ENCODE measurements at places on chromosomes 2 and 18.

- no peak for DNase-seq
Measured at GRCh38 chr2:217877866-217878265, 124.9 kb downstream of the TNS1 start.

DNA sequence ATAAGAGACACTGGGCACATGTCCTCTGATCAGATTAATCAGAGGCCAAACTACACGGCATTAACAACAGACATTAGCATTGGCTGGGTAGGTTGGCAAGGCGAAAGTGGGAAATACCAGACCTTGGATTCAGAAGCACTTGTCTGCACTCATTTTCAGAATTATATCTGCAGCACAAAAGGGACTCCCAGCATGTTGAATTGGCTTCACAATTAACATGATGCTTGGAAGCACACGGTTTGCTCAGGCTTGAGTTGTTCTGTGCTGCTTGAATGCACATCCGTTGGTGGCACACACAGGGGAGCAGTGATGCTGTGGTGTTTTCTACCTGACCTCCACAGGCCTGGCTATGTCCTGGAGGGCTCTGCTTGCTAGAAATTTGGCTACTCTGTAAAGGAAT, 83.9 kb downstream of the ACTR3 start:
- no peak for DNase-seq

DNA sequence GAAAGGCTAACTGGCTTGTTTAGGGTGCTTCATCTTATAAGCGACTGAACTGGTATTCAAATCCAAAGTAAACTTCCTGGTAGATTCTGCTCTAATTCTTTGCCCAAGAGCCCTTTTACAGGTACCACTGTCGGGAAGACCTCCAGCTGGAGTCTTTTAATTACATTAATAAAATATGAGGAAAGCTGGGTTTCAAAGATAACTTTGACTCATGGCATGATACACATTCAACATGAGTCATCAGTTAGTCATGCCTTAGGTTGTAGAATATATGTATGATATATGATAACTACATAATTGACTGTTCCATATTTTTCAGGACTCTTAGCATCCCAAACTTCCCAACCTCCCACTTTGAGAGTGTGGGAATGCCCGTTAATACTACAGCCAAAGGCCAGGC, 32.3 kb downstream of the ZCCHC2 start:
- DNase-seq = no peak

GRCh38 chr2:97935719-97936161, 60.0 kb downstream of the TMEM131 start:
- DNase-seq = no peak

GRCh38 chr2:25831746-25832449, 46.4 kb downstream of the ASXL2 start:
- no peak for DNase-seq

DNA sequence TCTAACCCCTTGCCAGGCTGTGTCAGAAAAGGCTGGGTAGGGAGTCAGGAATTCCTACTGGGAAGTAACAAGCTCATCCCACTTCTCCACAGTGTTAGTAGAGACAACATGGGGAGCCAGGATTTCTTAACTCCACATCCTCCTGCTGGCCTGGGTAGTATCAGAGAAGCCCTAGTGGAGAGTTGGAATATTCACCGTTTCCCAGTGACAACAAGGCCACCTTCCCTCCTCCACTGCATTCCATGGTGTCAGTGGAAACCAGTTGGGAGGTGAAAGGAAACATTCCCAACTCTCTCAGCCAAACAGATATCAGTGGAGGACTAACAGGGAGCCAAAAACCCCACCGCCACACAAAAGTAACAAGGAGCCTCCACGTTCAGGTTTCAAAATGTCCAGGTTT, 41.2 kb downstream of the SRD5A2 start:
- DNase-seq = no peak

GRCh38 chr2:241788572-241788971, 11.9 kb downstream of the GAL3ST2 start:
- DNase-seq = no peak

- no peak for DNase-seq
Measured at GRCh38 chr2:136375017-136375901, 257.3 kb upstream of the CXCR4 start.

DNA sequence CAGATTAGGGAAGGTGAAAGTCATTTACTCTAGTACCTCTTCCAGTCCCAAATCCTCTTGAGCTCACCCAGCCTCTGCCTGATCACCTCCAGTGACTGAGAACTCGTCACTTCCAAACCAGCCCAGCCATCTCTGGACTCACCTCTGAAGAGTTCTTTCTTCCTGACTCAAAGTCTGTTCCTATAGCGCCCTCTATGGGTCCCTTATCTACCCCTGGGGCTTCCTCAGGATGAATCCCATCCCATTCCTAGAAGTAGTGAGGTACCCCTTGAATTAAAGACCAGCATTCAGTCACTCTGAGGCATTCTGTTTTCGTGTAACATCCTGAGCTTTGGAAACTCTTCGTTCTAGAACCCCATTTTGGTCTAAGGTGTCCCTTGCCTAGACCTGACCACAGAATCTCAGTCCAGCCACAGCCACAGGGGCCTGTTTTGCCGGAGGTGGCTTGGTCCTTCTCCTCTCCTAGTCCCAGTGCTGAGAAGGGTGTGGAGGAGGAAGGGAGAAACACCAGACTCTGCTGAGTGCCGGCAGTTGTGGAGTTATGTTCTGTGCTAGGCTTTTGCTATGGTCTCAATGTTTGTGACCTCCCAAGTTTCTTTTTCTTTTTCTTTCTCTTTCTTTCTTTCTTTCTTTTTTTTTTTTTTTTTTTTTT, 32.7 kb downstream of the SIX3 start:
- DNase-seq = no peak

DNA sequence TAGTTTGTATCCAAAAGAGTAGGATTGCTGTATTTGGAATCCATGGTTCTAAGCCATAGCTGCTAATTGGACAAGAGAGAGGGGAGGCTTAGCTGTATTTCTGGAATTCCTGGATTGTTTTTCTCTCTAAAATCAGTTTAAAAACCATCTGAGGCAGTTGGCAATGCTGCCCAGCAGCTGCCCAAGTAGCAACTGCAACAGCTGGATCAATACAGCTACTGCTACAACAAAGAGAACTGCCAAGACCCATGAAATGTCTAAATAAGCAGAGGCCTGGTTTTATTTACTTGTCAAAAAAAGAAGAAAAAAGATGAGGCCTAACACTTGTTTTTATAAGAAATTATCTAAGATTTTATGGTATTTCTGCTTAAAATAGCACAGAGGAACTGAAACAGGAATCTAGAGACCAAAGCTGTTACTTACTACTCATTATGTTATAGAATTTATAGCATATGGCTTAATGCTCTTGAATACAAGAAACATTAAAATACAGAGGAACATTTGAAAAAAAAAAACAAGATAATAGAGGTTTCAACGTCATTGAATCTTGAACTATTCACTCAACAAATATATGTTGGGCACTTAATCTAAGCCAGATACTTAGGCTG, 39.1 kb downstream of the TMEFF2 start:
- no peak for DNase-seq

DNA sequence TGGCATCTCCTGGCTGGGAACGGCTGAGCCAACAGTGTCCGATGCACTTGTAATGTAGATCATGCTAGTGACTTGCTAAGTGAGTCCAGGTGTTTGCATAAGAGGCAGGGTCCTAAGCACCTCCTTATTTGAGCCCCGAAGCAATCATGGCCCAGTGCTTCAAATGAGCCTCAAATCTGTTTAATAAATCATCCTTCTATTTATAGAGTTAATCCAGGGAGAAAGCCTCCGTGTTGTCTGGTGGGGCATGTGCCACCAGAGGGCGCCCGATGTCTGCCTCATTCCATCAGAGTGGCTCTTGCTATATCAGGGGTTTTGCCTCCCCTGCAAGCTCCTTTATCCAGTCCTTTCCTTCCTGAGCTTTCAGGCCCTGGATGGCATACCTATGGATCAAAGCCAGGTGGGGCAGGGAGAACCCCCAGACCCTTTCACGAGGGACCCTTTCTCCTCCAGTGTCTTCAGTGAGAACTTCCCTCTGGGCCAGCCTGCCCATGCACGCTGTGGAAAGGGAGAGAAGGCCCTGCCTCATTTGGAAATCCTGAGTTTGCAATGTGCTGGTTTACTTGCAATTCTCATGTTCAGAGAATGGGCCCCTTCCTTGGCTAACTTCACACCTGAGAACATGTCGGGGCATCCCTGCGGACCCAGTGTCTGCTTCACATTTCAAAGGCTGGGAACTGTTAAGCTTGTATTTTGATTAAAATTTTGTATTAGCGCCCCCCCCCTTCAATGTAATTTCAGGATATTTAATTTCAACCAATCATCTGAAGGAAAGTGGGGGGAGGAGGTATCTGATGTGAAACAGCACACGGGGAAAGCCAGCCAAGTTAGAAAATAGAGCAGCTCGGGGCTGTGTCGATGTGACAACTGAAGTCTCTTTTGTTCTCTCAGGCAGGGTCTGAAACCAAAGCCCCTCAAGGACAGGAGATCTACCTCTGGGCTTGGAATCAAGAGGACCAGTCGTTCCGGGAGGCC, 39.7 kb downstream of the RDH14 start:
- DNase-seq = peak; percentile 67

- no peak for DNase-seq
Measured at GRCh38 chr2:88919087-88919738, 227.7 kb downstream of the RPIA start.

- DNase-seq = peak; percentile 84
Measured at GRCh38 chr2:137910641-137911040, 53.6 kb upstream of the HNMT start.
